ENCODE measurements at places on chromosomes 5 and 9.

- peak; percentile 15 for DNase-seq
Observed at GRCh38 chr5:124546643-124547042, 199.8 kb downstream of the ZNF608 start.

DNA sequence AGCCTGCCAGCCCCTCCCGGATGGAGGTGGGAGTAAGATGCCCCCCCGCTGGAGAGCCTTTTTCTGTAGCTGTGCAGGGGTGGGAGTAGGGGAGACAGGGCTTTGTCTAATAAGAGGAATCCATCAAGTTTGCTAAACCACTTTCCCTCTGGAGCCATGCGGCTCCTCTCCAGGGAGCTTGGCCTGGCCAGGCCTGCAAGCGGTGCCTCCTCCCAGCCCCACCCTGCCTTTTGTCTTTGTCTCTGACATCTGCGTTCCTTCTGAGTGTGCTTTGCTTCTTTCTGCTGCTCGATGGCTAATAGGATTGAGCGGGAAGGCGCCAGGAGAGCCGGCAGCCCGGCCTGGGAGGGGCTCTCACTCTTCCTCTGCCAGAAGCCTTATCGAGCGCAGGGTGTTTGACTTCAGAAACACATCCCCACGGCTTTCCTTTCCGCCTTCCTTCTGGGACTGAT is 26.7 kb upstream of the FCN1 start:
- no peak for DNase-seq

DNA sequence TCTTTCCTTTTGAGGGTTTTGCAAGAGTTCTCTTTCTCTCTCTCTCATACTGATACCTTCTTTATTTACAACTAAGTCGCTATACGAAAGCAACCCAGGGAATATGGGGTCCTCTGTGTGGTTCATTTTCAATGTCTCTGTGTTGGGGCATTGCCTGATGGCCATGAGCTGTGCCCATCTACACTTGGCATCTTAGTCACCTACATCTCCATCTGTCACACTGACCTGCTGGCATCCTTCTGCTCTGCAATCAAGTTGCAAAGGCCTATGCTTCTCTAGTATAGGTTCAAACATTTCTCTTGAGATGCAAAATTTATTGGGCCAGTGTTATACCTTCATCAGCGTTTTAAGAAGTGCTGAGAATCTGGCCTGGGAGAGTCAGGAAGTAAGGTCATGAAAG is 228.2 kb downstream of the MTRR start:
- DNase-seq = no peak

DNA sequence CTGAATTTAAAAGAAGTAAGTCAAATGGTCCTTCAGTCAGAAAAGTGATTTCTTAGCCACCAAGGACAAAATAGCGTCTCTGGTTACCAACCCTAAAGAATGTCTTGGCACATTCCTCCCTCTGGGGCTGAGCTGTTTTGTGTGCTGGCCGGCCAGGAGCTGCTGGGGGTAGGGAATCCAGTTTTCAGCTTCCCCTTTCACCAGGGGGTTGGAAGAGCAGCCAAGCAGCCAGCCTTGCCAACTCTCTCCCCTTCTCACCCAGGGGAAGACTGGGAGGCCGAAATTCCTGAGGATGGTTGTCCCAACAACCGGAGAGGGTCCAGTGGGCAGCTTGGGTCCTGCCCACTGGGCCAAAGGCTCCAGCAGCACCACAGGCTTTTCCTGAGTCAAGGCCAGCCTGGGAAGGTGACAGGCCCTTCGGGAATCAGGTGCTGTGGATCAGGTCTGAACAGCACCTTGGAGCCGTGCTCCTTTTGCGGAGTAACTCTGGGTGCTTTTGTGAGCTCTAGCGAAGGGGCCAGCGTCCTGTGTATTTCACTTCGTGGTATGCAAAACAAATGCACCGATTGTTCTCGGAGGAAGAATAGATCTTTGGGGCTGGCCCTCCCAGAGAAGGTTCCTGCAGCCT is 4.2 kb downstream of the WWC1 start:
- DNase-seq = peak; percentile 82

DNA sequence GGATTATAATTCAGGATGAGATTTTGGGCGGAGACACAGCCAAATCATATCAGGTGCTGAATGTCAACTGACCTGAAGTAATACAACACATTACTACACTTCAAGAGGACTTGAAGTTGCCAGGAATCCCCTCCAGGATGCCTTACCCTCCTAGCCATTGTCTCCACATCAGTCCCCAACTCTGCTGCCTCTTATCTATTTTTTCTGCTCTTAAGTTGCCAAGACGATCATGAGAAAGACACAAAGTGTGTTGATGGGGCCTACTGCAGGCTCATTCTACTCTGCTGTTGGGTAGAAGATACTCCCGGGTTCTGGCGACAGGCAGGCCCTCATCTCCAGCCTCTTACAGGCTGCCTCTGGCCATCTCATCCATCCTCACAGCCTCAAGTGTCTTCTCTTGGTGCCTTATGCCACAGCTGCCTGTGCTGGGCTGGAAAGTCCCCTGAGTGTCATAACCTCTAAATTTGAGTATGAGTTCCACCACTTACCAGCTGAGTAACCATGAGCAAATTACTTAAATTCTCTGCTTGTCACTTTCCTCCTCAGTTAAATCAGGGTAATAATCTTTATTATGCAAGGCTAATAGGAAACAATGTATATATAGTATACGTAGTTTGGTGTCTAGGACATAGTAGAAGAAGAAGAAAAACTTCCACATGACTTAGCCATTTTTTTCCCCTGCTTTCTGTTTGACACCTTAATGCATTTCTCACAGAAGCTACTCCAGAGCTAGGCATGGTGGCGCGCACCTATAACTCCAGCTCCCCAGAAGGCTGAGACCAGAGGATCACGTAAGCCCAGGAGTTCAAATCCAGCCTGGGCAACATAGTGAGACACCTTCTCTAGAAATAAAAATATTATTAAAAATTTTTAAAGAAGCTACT is 73.0 kb upstream of the SNX2 start:
- DNase-seq = no peak

- no peak for DNase-seq
Observed at GRCh38 chr5:109256486-109256885, 153.3 kb downstream of the PJA2 start.

- no peak for DNase-seq
Observed at GRCh38 chr9:36576866-36577265, 4.2 kb downstream of the MELK start.

DNA sequence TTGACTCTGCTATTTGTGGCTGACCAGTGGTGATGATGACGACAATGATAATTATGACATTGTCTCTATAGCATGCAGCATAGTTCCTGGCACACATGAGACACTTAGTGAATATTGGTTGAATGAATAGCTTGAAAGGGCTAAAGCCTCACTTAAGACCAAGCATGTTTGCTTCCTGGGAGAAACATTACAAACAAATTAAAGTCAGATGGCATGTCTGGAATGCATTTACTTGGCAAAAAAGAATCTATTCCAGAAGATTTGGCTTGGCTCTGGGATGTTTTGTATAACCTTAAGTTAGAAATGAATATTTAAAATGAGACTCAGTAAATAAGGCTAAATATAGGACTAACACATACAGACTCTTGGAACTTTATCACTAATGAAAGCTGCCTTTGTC is 21.6 kb downstream of the GAS1 start:
- no peak for DNase-seq

GRCh38 chr9:93814077-93814956 is 140.8 kb downstream of the BARX1 start:
- DNase-seq = no peak

- DNase-seq = no peak
Observed at GRCh38 chr5:133876266-133876665, 92.2 kb downstream of the C5orf15 start.

- DNase-seq = no peak
Observed at GRCh38 chr5:92505145-92505544, 1075.9 kb downstream of the NR2F1-AS1 start.
